NCI-H2029 treated with DMSO at 0.1 percent for 48 hours (cell line): ENCODE measurements at places on chromosomes 11 and 22.

- no peak for DNase-seq
These were observed 97.1 kb downstream of the CD44 start for GRCh38 chr11:35235936-35236666.

DNA sequence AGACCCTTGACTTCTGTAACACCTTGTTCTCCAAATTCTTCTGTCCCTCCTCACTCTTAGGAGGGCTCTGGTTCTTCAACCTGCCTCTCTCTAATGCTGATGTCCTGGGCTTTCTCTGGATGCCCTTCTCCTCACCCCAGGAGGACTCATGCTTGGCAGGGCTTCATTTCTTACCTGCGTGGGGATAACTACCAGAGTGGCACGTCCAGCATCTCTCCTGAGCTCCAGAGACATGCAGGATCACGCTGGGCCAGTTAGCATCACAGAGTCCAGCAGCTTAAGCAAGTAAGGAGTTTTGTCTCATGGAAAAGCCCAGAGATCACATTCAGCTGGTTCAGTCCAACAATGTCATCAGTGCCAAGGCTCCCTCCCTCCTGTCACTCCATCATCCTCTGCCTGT, 36.4 kb downstream of the RTL6 start:
- no peak for DNase-seq

- no peak for DNase-seq
These were observed 356.3 kb upstream of the CCDC90B start for GRCh38 chr11:83642500-83642899.

DNA sequence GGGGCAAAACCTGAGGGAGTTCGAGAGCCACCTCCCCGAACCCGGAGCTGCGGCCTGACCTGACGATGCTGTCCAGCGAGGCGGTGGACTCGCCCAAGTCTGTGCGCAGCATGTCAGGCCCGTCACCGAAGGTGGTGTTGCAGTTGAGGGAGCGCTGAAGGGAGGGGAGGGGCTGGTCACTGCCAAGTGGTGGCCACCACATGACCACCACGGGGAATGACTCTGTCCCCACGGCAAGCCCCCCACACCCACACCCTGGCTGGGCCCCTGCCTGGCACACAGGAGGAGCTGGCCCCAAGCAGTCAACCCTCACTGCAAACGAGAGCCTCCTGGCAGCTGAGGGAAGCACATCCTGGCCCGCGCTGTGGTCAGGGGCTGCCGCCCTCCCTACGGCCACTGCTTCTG, 30.8 kb downstream of the TRMU start:
- DNase-seq: no peak

DNA sequence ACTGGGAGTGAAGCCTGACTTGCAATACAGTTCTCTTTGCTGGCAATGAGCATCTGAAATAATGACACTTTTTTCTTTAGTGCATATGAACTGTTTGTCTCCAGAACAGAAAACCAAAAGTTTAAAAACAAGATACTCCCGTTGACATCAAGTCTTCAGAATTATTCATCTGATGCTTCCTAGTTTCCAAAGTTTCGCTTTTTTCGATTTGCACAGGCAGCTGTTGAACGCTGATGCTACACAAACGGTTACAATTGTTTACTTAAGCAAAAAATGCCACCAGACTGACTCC, 612 bp upstream of the BIRC2 start:
- DNase-seq: no peak

DNA sequence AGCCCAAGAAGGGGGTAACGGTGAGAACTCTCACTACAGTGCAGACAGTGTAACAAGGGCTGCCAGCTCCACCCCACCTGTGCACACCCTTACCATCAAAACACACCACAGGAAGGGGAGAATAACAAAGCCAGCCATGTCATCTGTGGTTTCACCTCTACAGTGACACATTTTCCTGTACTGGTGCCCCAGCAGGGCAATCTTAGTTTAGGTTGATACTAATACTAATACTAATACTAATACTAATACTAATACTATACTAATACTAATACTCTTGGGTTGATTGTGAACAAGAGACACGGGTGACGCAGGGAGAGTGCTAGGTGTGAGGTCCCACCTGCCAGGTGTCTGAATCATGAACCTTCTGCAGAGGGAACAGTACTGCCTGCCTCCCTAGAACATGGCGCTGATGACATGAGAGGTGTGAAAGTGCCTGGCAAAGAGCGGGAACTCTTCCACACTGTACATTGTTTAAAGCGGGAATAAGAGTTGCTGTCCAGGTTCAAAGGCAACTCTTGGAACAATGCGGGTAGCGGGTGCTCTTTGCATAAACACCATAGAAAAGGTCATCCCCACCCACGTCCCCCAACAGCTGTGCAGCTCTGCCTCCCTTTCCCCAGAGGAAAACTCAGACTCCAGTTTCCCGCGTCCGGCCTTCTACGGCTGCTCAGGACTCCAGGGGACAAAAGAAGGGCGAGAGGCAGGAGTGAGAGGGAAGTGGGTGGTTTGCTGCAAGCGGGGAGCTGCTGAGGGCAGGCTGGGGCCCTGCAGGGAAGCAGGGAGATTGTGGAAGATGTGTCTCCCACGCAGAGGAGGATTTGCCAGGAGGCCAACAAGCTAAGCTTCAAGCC, 25.0 kb upstream of the TMPRSS4 start:
- no peak for DNase-seq

DNA sequence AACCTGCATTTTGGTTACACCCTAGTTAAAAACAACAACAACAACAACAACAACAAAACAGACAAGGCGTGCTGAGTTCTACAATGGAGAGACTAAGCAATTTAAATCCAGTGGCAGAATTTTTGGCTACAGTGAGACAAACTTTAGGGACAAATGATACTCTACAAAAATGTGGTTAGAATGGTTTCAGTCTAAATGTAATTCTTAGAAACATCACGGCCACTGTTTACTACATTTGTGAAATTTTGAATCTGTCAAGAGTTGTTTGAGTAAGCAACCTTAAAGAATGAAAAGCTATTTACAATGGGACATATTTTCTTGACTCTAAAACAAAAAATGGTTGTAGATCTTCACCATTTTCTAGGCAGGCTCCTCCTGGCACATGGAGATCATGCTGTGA, 259.4 kb downstream of the SWAP70 start:
- DNase-seq: no peak
